Stimulated activated CD8-positive, alpha-beta memory T cell treated with anti-CD3 and anti-CD28 coated beads, Interleukin-7, amount 100 ng/mL, for 1 hour (primary cell): ENCODE measurements at places on chromosomes 11 and 22.

GRCh38 chr11:44090539-44090938 is 4.9 kb upstream of the EXT2 start:
- DNase-seq = no peak

GRCh38 chr11:82863209-82863608 is 37.0 kb downstream of the PRCP start:
- DNase-seq = no peak

DNA sequence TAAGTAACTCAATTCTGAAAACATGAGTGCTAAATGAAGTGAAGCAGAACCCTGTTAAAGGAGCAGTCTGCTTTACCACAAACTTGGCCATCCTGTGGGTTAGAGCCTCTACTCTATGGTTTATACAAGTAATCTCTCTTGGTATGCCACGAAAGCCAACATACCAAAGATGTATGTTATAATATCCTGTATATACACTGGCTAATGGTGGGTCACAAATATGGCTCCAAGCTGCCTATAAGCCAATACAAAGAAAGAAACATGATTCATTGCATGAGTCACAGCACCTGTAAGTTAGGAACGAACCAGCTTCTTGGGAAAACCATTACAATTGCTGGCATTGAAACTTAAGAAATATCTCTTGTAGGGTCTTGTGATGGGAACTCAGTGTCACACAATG is 16.1 kb downstream of the XRRA1 start:
- DNase-seq = no peak

GRCh38 chr11:10934293-10934860 is 76.5 kb upstream of the ZBED5 start:
- no peak for DNase-seq

DNA sequence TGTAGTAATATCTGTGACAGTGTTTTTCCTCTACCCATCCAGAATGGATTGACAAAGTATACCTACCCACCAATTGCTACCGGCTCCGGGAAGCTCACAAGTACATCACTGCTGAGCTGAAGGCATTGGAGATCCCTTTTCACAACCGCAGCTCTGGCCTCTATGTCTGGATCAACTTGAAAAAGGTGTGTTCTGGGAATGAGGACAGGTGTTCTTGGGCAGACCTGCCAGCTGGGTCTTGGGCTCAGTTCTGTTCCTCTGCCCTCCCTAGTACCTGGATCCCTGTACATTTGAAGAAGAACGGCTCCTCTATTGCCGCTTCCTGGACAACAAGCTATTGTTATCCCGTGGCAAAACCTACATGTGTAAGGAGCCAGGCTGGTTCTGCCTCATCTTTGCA is 7.8 kb upstream of the ACCS start:
- DNase-seq = no peak

DNA sequence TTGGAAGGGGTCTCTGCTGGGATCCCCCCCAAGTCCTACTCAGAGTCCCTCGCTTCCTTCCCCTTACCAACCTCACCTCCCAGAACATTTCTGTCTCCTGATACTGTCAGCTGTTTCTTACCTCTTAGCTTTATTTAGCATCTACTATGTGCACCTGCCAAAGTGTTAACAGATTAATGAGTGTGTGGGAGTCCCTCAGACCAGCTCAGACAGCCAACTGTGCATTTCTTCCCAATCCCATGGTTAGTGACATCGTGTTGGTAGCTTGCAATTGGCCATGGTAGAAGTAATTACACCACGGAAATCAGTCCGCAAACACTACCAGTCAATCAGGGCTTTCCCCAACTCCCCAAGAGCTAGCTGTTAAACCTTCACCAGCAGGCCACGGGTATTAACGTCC is 150.6 kb downstream of the DSCAML1 start:
- DNase-seq = no peak

DNA sequence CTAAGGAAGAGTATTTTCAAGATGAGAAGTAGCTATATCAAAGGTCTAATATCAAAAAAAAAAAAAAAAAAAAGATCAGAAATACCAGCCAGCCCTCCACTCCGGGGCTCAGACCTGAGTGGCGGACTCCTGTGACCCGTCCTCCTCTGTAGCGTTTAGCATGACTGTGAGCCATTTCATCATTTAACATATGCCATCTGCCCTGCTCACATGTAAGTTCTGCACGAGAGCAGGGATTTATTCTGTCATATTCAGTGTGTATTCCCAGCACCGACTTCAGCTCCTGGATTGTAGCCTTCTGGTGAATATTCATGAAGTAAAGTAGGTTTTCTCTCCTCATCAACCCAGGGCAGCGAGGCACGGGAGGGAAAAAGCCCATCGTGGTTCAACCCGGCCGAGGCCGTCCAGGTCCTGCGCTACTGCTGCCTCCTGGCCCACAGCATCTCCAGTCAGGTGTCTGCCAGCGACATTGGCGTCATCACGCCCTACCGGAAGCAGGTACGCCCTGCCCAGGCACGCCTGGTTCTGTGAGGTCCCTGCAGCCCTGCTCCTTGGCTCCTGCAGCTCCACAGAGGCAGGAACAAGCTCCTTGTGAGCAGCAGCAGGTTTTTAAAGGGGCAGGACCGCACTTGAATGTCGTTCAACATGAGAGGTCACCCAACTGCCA is 12.7 kb upstream of the PANX2 start:
- DNase-seq = no peak

DNA sequence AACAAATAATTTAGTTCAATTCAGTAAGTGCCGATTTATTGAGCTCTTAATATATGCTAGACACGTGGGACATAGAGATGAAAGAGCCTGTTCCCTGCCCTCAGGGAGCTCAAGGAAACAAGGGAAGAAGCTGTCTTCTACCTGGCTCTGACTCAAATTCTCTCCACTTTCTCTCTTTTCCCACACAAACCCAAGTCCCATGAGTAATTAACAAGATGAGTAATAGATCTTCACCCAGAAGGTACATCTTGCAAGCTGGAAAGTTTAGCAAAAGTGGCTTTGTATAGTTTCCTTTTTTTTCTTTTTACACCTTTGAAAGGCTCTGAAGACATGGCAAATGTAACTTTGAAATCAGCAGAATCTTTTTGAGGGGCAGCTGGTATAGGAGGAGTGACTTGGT is 48.2 kb upstream of the CHST1 start:
- DNase-seq = no peak

GRCh38 chr11:118705111-118705741 is 25.8 kb upstream of the TREH start:
- no peak for DNase-seq

GRCh38 chr11:73149105-73149504 is 7.0 kb upstream of the FCHSD2 start:
- no peak for DNase-seq

DNA sequence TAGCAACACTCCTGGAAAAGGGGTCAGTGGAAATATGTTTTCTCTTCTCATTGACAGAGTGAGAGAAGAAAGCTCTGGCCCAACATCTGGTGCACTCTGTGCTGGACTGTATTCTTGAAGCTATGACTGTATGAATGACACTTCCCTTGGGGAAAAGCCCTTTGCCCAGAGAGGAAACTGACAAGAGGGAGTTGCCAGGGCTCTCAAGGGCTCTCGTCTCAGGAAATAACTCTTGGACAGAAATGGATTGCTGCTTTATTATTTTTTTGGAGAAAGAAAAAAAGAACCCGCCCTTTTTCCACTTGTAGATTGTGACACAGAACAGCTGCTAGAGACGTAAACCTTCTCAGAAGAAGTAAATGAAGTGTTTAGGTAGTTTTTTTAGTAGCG is 11.4 kb downstream of the ETS1 start:
- DNase-seq = no peak

GRCh38 chr11:64176751-64177150 is 9.2 kb upstream of the STIP1 start:
- no peak for DNase-seq

GRCh38 chr11:2275334-2276279 is 5.2 kb upstream of the ASCL2 start:
- DNase-seq = no peak

GRCh38 chr11:1630271-1630670 is 696 bp downstream of the KRTAP5-5 start:
- no peak for DNase-seq

- DNase-seq = no peak
Measured at GRCh38 chr11:77198440-77198849, 70.4 kb downstream of the MYO7A start.

- no peak for DNase-seq
Measured at GRCh38 chr11:127385071-127385470, 384.5 kb upstream of the KIRREL3 start.

GRCh38 chr11:68505596-68505995 is 45.0 kb downstream of the PPP6R3 start:
- DNase-seq = no peak

DNA sequence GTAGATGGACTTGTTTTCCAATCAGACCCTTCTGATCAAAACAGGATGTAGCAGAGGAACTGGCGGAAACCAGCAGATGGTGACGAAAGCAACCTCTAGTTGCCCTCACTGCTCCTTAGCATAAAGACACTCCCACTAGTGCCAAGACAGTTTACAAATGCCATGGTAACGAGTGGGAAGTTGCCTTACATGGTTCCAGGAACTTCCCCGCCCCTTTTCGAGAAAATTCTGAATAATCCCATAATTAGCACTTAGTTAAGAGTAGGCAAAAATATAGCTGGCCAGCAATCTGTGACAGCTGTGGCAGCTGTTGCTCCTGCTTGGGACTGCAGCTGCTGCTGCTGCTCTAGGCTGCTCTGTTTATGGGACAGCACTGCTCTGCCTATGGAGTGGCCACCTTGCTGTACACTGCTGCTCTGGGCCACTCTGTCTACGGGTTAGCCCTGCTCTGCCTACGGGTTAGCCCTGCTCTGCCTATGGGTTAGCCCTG is 33.4 kb upstream of the SORL1 start:
- DNase-seq = no peak

GRCh38 chr11:76742902-76743301 is 40.3 kb upstream of the TSKU start:
- no peak for DNase-seq

DNA sequence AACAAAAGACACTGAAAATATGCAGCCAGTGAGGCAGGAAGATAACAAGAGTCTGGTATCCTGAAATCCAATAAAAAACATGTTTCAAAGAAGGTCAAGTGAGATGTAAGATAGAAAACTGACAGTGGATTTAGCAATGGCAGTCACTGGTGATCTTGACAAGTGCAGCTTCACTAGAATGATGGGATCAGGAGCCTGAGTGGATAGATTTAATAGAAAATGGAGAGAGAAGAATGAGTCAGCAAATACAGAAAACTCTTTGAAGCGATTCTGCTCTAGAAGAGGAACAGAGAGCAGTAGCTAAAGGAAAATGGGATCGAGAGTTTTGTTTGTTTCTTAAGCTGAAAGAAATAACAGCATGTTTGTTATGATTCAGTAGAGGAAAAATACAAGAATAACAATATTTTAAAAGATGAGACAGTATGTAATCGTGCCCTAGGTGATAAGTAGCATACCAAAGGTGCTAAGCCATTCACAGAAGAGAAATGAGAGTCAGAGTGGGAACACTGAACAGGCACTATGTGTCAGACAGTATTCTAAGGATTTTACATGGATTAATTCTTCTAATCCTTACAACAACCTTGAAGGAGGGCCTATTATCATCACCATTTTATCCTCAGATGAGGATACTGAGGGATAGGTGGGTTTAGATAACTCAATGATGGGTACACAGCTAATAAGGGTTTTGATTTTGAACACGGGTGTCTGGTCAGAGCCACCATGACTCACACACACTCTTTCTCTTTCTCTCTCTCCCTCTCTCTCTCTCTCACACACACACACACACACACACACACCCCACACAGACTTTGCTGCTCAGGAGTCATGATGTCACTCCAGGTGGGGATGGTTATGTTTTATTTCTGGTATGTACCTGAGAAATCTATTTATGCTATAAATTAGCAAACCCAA is 36.3 kb downstream of the MRE11 start:
- DNase-seq = no peak

DNA sequence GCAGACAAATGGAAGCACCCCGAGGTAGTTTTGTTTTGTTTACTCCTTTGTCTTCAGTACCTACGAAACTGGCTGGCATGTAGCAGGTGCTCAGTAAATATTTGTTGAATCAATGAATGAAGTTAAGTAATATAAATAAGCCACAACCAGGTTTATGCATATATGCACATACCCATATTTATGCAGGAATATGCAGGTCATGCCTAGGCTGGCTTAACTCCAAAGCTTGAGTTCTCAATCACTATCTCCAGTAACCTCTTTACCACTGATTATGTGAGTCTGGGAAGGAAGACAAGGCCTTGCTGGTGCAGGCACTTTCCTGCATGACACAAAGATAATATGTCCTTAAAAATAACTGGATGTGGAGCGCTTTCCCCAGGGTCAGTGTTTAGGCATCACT is 27.5 kb downstream of the ARL14EP start:
- no peak for DNase-seq

DNA sequence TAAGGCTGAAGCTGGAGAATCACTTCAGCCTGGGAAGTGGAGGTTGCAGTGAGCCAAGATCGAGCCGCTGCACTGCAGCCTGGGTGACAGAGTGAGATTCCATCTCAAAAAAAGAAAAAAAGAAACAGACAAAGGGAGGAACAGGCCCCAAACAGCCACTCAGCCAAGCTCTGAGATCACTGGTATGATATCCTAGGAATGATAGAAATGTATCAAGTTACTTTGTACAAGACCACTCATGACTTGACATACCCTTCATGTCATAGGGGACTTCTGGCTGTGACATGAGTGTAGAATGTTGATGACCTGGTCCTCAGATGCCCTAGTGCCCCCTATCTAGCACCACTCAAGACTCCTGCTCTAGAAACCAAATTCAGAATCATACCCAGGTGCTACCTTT is 216.5 kb downstream of the NAV2 start:
- no peak for DNase-seq

DNA sequence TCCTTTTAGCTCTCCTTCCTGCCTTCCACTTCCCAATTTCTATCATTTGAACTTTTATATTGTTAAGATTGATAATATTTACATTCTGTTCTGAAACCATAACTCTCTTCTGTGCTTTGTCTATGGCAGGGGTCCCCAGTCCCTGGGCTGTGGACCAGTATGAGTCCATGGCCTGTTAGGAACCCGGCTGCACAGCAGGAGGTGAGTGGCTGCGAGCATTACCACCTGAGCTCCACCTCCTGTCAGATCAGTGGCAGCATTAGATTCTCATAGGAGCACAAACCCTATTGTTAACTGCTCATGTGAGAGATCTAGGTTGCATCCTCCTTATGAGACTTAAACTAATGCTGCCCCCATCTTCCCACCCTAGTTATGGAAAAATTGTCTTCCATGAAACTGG is 48.4 kb upstream of the HEPHL1 start:
- no peak for DNase-seq

GRCh38 chr11:2576111-2576510 is 123.7 kb downstream of the KCNQ1OT1 start:
- no peak for DNase-seq
